ENCODE measurements at places on chromosomes 6 and 20.

DNA sequence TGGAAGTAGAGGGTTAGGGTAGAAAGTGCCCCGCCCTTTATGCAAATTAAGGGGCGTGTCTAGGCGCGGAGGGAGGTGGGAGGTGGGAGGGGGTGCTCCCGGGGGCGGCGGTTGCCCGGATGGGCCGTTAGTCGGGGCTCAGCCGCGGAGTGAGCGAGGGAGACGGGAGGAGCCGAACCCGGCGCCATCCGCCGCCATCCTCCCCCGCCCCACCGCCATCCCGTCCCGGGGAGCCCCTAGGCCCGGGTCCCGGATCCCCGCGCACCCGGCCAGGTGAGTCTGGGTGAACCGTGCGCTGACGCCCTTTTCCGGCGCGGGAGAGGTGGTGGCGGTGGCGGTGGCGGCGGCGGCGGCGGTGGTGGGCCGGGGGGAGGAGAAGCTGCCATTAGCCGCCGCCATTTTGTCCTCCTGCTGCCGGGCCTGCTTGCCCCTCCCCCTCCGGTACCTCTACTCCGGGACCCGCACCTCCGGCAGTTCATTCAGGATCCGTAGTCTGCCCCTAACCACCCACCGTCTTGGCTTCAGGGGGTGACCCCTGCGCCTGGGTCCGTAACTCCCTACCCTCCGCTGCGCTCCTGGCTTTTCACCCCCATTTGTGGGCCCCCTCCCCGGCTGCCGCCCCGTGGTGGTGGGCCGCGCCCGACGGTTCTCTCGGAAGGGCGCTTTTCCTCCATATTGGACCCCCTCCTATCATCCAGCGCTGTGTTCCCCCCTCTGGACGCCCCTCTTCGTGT, at the start of gene PRRC2A:
TSS of gene PRRC2A (plus strand) at position 130 of the 734 bp plus-strand sequence. CDS start 2,075 bp downstream, outside the sequence.
- DNase-seq, result peak; percentile 98

- DNase-seq, result no peak
Measured at GRCh38 chr20:7196481-7196880, 429.0 kb downstream of the BMP2 start.

DNA sequence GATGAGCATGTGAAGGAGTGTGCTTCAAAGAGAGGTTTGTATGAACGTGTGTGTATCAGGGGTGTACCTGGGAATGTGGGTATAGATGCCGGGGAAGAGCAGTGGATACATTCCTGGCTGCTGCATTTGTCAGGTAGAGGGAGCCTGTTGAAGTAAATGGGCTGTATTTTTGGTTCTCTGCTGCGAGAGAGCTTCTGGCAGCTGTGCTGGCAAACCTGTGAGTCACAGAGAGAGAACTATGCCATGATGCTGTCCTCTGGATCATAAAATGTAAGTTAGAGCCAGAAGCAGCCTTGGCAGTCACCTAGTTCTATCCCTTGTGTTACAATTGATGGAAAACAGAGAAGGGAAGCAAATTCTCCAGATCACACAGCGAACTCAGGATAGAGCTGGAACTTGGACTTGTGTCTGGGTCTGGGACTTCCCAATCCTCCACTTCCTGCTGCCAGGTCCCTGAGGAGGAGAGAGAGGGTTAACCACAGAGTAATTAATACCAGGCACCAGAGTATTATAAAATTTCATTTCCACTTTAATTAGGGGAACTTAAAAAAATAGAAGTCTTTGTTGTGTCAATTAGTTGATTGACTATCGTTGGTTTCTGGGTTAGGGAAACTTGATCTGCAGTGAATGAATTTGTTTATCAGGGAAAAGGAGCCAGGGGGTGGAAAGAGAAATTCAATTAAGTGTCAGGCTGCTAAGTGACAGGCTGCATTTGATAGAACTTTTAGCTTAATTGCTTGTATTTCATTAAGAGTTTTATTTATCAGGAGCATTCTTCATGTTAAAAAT, 41.1 kb upstream of the GTSF1L start:
- no peak for DNase-seq

DNA sequence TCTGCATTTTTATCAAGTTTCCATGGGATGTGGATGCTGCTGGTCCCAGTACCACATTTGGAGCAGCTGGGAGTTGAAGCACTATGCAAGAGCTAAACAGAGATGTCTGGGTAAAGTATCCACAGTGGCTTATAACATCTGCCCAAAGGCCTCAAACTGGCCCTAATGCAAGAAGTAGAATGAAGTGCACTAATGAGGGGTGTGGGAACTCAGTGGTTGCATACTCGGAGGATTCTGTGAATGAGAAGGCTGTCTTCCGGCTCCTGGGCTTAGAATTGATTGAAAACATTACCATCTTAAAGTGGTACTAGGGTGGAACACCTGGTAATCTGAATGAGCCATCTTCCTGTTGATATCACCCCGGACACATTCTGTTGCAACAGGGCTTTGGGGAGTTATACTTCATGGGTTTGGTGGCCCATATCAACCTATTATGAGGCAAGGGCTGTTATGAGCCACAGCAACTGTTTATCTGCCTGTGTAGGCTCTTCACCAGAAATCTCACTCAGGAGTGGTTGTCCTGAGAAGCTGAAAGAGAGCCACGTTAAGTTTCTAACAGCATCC, 54.7 kb upstream of the SNRPB2 start:
- no peak for DNase-seq

DNA sequence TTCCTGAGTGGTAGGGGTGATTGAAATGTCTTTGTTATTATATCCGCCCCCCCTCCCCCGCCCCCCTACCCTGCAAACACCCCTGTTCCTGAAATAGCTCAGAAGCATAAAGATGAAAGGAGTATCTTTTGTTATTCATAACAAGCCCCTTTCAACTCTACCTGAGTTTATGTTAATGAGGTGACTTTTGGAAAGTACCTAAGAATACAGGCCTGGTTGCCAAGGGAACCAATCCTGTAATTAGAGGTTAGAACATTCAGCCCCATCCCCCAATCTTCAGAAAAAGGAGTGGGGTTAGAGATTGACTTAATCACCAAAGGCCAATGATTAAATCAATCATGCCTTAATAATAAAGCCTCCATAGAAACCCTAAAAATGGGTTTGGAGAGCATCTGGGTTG, 979.2 kb upstream of the GJE1 start:
- no peak for DNase-seq

DNA sequence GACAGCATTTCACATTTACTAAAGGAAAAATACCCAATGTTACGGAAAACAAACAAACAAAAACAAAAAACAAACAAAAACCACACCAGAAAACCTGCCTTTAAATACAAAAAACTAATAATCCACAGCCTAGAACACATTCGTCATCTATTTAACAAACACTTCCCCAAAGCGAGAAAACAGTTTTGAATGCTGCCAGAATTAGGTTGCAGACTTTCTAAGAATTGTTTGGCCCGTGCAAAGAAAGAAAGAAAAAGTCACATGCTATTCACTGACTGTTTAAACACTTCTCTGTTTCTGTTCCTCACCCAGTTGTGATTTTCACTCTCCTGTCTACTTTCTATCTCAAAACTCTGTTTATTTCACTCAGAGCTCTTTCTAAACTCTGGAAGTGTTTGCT, 52.5 kb downstream of the BCAS1 start:
- DNase-seq, result no peak

GRCh38 chr6:78611886-78612480, 255.4 kb upstream of the IRAK1BP1 start:
- DNase-seq, result no peak

DNA sequence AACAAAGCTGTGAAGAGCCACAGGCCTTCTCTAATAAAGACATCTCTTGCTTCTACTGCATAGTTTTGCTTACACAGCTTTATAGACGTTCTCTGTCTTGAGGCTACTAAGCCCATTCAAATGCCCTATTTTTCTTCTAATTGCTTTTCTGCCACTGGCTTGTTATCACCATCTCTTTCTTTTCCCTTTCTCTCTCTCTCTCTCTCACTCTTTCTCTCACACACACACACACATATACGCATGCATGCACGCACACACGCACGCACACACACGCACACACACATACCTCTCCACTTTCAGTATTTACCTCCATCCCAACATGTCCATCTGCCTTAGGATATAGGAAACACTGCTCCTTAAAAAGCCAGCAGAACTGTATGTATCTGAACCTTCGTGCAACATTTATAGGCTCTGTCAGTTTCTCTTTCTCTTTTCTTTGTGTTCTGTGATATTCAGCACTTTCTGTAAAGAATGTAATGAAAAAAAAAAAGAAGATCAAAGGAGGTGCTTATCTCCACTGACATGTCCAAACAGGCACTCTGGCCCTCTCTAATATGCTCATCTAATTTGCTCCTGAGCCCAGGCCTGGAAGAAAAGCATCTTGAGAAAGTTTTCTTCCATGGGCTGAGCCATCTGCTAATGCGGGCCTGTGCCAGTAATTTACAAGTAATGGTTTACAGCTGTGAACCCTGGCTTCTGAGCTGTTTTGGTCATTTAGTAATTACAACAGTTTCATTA, 1046.7 kb upstream of the MAP3K7 start:
- no peak for DNase-seq

GRCh38 chr6:25427549-25427948, 148.4 kb downstream of the CARMIL1 start:
- no peak for DNase-seq

- no peak for DNase-seq
Measured at GRCh38 chr6:45655745-45656476, 278.2 kb upstream of the SUPT3H start.

GRCh38 chr6:29591677-29592076, 6.8 kb downstream of the OR2H2 start:
- DNase-seq, result no peak

GRCh38 chr20:60066438-60066823, 108.2 kb downstream of the CDH26 start:
- no peak for DNase-seq

DNA sequence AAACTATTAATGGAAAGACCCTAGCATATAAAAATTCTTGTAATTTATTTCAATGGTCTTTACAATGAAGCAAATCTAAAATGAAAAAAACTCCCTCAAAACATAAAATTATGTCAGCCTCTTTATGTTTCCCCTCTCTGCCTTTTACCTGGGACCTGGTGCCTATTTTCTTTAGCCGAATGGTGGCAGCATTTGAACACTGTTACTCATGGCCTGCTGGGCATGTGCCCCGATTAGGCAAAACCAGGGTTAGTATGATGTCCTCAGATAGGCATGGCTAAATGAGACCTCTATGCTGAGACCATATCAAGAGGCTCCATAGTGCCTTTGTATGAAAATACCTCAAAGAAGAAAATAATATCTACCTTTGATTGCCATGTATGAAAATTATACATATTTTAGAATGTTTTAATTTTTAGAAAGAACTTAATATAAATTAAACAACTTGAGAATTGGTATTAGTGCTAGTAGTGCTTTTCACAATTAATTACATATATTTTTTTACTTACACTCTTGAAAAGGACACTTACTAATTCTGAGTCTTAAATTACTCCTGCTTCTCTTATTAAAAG, 22.5 kb upstream of the C6orf58 start:
- DNase-seq, result peak; percentile 16

DNA sequence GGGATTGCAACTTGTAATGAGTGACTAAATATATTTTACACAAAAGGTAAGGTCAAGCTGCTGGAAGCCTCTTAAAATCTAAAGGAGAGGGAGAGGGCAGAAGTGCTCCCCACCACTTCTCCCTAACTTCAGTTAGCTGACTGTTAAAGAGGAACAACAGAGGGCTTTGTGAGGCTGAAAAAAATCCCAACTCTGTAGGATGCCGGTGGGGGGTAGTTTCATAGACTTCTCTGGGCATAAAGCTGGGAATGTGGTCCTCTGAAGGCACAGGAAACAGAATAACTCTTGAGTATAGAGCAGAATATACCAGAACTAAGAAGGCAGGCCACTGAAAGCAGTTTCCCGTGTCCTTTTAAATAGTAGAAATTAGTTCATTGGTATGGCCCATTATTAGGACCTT, 71.6 kb downstream of the KIF6 start:
- no peak for DNase-seq

- DNase-seq, result no peak
Measured at GRCh38 chr20:52787216-52787615, 184.9 kb upstream of the TSHZ2 start.

- DNase-seq, result no peak
Measured at GRCh38 chr6:18829272-18829870, 442.2 kb downstream of the RNF144B start.

DNA sequence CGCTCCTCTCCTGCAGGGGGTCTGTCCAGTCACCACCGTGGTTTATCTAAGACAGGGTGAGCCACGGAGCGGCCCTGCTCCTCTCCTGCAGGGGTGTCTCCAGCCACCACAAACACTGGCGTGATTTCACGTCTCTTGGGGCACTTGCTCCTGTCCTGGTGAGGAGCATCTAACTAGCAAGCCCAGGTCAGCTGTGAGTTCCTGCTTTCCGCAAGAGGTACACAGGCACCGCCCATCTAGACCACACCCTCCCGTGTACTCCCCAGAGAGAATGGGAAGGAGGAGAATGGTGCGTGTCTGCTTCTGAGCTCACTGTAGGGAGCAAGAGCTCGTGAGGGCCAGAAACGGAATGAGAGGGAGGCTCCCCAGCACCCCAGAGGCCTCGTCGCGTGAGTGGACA, 40.7 kb downstream of the DACT2 start:
- no peak for DNase-seq

- DNase-seq, result no peak
Measured at GRCh38 chr6:148021165-148021564, 321.5 kb upstream of the SASH1 start.

DNA sequence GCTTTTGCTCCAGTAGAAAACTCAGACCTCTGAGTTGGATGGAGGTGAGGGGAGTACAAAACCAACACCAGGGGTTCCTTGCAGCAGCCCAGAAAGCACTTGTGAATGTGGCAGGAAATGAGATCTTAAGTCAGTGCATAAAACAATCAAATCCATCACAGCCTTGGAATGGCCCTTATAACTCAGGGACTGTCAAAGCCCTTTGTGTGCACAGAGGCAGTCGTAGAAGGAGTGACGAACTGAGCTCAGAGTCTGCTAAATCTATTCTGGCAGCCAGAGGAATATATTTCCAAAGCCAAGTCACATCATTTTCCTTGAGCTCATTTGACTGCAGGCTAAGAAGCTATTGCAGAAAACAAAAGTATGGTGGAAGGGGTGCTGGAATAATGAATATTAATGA, 676.6 kb downstream of the DHX35 start:
- DNase-seq, result no peak

Measured in activated CD4-positive, alpha-beta T cell treated with anti-CD3 and anti-CD28 coated beads for 48 hours (primary cell).